Pulmonary artery endothelial cell (primary cell): ENCODE measurements at places on chromosomes 4 and X. TPM values are rescaled to one million over a fixed set of nuclear protein-coding genes. Genes with fewer than 3 reads are reported as not detected.

GRCh38 chrX:28981952-28982351 is 394.7 kb downstream of the IL1RAPL1 start:
- DNase-seq, result no peak

DNA sequence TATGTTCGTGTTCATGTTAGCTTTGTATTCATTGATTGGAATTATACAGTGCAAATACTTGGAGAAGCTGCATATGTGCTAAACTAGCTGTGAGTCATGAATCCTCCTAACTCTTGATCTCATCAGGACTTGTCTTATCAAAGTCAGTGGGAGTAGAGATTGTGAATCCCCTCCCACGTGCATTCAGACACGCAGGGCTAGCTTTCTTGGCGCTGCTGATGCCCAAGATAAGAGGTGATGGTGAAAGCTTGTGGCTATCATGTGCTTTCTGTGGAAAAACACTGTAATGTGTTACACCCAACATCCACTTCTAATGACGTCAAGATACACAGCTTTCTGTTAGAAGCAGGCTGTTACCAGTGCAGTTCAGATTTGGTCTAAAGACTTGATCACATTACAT is 348.7 kb upstream of the HAND2 start:
- no peak for DNase-seq

- no peak for DNase-seq
Measured at GRCh38 chrX:135295238-135295943, 13.9 kb upstream of the ETDC start.

DNA sequence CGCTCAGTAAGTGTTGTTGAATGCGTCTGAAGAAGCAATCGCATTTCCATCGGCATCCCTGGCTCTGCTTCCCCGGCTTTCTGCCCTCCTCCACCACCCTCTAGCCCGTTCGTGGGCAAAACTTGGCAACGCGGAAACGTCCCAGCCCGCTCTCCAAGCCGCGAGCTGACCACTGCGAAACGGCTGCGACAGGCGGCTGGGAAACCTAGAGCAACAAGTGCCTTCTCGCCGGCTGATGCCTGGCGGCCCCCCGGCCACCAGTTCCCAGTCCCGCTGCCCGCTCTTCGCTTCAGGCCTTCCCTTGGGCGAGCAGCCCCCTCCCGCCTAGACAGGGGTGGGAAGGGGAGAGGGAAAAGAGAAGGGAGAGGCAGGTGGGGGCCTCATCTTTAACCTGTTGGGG is 837 bp downstream of the CITED1 start:
- DNase-seq, result no peak

DNA sequence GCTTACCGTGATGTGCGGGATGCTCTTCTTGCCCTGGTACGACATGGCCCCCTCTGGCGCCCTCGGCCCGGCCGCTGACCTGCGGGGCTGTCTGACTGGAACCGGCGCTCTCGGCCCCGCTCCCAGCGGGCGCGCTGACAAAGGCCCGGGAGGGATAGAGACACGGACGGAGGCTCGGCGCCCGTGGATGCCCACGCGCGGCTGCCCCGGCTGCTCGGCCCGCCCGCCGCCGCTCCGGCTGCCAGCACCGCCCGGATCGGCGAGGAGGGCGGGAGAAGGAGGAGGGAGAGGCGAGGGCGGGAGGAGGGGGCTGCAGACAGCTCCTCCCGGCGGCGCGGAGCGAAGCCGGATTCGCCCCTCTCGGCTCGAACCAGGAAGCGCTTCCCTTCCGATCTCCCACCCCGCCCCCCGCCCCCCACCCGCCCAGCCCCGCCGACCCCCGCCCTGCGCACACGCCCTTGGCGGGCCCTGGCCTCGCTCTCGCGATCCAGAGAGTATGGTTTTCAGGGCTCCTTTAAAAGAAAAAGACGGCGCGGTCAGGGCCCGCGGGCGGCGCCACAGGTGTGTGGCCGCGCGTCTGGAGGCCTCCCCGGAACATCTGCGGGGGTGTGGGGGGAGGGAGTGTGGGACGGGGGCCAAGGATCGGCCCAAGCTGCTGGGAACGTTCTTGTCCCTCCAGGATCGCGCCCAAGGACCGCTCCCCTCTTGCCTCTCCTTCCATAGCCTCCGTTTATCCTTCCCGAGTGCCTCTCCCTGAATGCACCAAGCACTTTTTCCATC is 4.5 kb downstream of the CRMP1 start:
- DNase-seq, result no peak

- DNase-seq, result no peak
Measured at GRCh38 chrX:123990169-123990568, 28.7 kb downstream of the STAG2 start.

- DNase-seq, result no peak
Measured at GRCh38 chr4:56261027-56261426, 126.3 kb downstream of the AASDH start.

KLB gene
- total RNA-seq, result not detected in 2 replicates

EIF2S3 gene
- 298 and 386 TPM in 2 replicates for total RNA-seq
